Right cardiac atrium (tissue), 5 donors: ENCODE measurements at places on chromosomes 11 and 22. TPM values are rescaled to one million over a fixed set of nuclear protein-coding genes. Genes with fewer than 3 reads are reported as not detected.

The OR51M1 gene
- not detected for total RNA-seq

DNA sequence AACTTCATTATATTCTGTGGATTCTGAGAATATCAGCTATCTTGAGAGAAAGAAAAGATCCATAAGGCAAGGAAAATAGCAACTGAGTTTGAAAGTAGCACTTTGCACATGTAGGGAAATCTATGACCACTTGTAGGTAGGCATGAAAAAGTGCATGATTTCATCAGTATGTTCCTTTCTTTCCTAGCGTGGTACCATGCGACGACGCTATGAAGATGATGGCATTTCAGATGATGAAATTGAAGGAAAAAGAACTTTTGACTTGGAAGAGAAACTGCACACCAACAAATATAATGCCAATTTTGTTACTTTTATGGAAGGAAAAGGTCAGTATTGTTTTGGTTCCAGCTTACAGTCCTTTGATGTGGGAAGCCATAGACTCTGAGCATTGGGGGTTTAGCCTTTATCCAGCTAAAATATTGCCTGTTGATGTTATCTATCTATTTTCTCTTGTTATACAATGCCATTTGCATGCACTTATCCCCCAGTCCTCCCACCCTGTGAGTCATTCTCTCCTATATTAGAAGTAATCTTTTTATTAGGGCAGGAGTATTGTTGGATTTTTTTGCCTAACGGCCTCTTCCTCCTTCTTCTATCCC is 60.9 kb downstream of the KDM2A start:
- DNase-seq = no peak

The SLC5A12 gene
- 16.8 TPM for total RNA-seq

GRCh38 chr11:6962141-6962540 is 35.9 kb downstream of the ZNF215 start:
- DNase-seq = no peak

The TMEM121B gene
- total RNA-seq = 1.9 TPM

GRCh38 chr11:5922749-5923426 is 19.2 kb upstream of the OR56A3 start:
- DNase-seq = no peak

DNA sequence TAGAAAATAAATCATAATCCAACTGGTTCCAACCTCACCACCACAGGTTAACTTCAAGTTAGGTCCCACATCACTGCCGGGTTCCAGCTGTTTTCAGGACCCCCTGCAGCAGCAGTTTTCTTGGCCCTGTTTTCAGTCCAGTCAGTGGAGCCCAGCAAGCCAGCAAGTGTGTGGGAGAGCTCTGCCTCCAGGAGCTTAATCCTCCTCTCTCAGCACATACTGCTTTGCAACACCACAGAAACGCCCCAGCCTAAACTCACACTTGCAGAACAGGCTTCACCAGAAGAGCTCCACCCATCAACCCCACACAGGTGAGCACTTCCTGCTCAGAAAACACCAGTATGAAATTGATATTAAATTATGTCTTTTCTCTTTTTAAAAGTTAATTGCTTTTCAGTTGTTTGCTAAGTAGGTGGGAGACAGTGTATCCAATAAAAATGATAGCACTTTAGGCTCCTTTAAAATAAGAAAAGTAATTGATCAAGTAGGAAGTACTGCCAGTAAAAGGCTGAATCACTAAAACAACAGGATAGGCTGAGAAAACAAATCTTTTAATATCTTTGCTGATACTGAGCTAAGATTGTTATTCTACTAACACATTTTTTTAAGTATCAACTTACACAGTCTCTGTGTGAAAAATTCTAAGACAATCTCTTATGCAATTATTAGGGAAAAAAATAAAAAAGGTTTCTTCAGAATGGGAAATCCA is 81.5 kb upstream of the TP53AIP1 start:
- DNase-seq = no peak

The HBD gene
- not detected for total RNA-seq

GRCh38 chr11:120339394-120339890 is 3.2 kb downstream of the ARHGEF12 start:
- DNase-seq = no peak

The SLC22A8 gene
- not detected for total RNA-seq

The SLC6A5 gene
- not detected for total RNA-seq

DNA sequence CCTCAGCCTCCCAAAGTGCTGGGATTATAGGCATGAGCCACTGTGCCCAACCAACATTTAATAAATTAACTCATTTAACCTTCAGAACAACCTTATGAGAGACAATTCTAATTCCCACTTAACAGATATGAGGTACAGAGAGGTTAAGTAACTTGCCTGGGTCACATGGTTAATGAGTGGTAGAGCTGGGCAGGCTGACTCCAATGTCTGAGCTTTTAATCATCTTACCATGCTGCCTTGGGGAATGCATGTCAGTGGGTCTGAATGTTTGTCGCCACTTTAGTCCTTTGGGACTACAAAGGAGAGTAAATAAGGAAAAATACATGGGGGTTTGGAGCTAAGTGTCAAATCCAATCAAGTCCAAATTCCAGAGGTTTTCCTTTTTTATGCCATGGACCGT is 11.2 kb upstream of the PIK3C2A start:
- no peak for DNase-seq
